Stimulated activated CD8-positive, alpha-beta memory T cell treated with anti-CD3 and anti-CD28 coated beads, Interleukin-2, amount 100 ng/mL, for 1 hour (primary cell): ENCODE measurements at places on chromosomes 7 and 10.

GRCh38 chr10:36515319-36515718 is 610.1 kb upstream of the ANKRD30A start:
- DNase-seq, result no peak

- DNase-seq, result no peak
Measured at GRCh38 chr7:36272567-36273269, 116.9 kb upstream of the ANLN start.

DNA sequence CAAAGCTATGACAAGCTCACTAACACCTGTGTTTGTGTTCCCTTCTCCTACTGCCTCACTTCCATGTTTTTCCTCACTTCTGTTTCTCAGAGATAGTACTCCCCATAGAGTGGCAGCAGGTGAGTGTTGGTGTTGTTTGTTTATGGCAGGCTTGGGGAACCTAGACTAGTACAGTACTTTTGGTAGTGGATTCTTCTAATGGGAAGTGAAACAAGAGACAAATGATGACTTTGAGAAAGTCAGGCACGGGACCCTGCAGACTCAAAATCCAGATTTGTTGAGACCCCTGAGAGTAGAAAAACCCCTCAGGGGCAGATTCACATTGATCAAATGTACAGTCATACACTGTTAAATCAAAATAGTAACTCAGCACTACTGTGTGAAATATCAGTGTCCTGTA is 6.4 kb upstream of the CFAP69 start:
- no peak for DNase-seq

- DNase-seq, result no peak
Measured at GRCh38 chr7:32204361-32205018, 134.3 kb upstream of the PDE1C start.

DNA sequence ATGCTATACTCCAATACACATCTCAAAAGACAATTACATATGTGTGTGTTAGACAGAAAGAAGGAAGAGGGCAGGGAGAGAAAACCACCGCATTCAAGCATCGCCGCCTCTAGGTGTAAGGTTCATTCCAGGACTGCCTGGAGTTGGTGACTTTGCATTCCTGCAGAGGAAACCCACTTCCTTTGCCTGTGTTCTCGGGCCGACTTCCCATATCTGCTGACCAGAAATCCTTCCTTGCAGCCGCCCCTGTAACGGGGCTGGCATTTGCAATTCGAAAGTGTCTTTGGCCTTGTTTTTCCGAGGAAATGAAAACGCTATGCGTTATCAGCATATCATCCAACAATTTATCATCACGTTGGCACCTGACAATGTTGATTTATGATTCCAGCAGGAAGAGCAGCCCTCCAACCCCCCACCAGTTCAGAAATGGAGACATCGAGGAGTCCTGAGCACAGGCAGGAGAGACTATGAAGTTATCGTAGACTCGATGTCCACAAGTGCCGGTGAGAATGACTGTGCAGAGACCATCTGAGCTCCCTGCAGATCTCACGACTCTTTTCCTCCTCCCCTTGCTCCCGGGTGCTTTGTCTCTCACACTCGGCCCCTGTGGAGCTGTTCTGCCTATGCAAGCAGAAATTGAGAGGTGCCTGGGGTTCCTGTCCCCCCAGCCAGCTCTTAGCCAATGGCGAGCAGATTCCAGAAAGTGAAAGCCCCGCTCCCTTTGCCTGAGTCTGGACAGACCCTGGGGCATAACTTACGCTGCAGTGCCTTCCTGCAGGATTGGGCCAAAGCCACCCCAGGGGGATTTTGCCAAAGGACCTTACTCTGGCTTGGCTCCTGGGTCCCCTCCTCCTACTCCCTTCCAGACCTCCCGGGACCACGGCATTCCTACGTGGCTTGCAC is 68.9 kb upstream of the FOXK1 start:
- DNase-seq, result no peak

- no peak for DNase-seq
Measured at GRCh38 chr7:90484706-90485105, 15.3 kb downstream of the PTTG1IP2 start.

DNA sequence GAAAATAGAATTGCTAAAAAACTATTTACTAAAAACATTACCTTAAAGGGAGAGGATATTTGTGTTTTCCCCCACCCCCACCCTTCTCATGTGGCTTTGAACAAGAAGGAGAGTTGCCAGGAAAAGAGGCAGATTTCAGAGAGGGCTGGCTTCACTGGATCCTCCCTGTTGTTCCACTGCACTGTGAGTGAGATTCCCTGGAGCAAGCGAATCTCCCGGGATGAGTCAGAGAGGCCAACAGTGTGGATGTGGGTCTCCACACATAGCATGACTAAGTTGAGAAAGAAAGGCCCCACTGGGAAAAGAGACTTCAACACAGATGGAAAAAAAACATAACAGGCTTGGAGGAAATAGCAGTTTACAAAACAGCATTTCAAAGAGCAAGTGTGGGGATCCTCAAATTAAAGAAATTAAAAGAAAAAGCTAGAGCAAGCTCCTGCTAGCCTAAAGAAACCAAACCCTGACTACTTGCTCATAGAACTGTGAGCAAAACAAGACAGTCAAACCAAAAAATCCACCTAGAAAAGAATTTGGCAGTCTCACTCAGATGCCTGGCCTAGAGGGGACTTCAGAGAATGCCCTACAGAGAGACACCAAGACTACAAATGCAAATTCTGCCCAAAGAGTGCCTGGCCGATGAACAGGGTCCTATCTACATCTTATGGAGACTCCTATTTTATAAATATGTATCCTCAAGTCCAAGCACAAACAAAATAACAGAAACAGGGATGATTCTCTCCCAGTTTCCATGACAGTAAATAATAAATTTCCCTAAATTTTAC is 3.4 kb downstream of the CAV1 start:
- DNase-seq, result no peak

GRCh38 chr10:102752266-102752930 is 8.7 kb downstream of the WBP1L start:
- DNase-seq, result no peak

- DNase-seq, result no peak
Measured at GRCh38 chr10:103278862-103279298, 1.9 kb downstream of the INA start.

- no peak for DNase-seq
Measured at GRCh38 chr7:55052081-55052480, 33.3 kb downstream of the EGFR start.

GRCh38 chr10:10613656-10614244 is 403.9 kb upstream of the CELF2 start:
- no peak for DNase-seq

- no peak for DNase-seq
Measured at GRCh38 chr7:90188281-90188680, 23.3 kb upstream of the STEAP2 start.

DNA sequence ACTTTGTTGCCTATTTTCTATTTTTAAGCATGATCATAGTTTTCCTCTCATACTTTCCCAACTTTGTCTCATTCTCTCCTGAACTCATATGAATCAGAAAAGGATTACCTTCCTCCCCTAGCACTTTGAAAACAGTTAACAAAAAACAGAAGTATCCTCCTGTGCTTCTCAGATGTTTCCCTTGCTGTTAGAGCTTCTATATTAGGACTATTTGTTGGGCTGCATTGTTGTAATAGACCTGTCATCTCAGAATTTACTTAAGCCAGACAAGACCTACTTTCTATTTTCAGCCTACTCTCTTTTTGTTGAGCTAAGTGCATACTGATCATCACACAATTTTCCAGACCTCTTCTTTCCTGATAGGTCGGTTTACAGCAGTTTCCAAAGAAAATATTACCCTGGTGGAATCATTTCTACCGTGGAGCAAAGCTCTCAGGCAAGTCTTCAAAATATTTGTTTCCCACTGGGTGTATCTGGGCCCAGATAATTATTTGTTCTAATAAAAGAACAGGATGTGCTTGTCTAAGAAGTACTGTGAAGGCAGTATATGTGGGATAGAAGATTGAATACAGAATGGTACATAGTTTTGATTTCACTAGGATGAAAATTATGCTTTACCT is 411.9 kb upstream of the KLF6 start:
- DNase-seq, result no peak

DNA sequence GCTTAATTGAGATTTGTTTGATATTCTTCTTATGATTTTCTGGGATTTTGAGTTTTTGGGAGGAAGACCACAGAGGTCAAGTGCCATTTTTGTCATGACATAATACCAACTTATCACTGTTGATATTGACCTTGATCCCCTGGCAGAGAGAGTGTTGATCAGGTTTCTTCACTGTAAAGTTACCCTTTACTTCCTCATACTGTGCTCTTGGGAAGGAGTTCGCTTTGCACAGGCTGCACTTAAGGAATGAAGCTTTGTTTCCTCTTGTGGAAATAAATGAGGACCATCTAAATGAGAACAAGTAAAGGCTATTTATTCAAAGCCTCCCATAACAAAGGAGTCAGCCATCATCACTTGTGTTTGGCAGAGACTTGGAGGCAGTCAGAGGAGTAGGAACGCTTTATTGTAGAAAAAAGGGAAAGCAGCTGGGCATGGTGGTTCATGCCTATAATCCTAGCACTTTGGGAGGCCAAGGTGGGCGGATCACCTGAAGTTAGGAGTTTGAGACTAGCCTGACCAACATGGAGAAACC is 16.1 kb downstream of the ST7 start:
- DNase-seq, result no peak

DNA sequence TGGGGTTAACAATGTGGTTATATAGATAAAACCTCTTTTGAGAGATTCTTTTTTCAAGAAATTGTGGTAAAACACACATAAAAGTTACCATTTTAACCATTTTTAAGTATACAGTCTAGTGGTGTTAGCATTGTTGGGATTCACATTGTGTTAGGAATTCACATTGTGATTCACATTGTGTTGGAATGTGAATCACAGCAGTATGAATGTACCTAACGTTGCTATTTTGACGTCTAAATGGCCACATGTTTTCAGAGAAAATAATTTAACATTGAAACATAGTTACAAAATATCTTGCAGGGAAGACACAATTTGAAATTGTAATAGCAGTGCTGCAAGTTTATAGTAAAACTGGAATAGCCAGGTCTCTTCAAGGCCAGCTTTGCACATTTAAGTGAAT is 129.0 kb downstream of the BICC1 start:
- no peak for DNase-seq

GRCh38 chr10:51846856-51847506 is 147.6 kb upstream of the CSTF2T start:
- no peak for DNase-seq

DNA sequence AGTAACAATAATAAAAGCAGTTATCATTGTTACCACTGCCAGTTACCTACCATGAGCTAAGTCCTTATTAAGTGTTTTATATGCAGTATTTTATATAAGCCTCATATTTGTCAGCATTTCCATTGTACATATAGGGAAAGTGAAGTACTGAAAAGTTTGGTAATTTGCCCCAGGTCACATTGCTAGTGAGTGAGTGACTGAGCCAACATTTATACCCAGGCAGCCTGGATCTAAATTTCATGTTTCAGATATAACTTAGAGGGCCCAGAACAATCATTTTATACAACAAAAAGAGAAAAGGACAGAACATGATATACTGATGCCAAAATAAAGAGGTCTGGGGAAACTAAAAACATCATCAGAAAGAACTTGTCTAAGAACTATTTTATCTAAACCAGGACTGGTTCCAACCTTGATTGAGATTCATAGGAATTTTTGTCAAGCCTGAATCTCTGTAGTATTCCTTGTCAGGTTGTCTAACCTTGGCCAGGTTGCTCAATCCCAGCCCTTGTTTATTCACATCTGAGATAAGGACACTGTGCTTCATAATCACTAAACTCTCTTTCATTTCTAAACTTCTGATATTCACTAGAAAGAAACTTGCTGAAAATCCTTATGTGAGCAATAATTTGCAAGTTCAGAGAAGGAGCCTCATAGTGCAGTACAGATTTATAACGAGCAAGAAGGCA is 308.2 kb downstream of the IPMK start:
- no peak for DNase-seq

GRCh38 chr10:18155321-18155720 is 15.1 kb downstream of the CACNB2 start:
- no peak for DNase-seq

GRCh38 chr7:131620673-131621609 is 64.5 kb upstream of the PODXL start:
- DNase-seq, result no peak

DNA sequence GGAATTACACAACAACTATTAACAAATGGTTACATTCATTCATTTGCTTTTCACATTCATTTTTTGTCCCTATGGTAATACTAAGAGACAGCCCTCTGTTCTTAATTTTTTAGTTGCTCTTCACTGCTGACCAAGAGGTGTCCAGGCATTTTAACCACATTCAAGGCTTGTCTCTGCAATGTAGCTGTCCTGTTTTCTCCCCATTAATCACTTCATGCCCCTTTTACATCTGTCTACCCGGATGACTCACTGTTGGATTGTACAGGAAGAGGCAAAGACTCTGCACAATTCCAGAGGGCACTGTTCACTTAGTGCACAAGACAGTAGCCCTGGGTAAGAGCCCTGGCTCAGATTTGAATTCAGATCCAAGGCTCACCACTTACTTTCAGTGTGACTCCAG is 168.5 kb downstream of the NOC3L start:
- no peak for DNase-seq

DNA sequence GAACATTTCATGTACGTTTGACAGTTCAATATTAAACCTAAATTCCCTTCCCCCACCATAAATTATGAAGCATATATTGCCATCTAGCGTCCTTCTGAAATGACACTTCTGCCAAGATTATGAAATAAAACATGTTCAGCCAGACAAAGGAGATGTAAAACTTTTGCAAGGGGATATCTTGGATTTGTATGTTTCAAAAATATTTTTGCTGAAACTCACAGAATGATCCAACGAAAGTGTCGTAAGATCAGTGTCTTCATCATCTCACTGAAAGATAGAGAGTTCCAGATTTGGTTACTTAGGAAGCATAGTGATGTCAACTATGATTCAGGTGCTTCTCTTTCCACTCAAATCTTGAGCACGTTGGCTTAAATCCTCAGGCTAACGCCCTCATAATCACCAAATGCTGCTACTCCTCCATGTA is 904.3 kb downstream of the XPNPEP1 start:
- no peak for DNase-seq

GRCh38 chr7:123289200-123289599 is 89.4 kb upstream of the SLC13A1 start:
- no peak for DNase-seq

DNA sequence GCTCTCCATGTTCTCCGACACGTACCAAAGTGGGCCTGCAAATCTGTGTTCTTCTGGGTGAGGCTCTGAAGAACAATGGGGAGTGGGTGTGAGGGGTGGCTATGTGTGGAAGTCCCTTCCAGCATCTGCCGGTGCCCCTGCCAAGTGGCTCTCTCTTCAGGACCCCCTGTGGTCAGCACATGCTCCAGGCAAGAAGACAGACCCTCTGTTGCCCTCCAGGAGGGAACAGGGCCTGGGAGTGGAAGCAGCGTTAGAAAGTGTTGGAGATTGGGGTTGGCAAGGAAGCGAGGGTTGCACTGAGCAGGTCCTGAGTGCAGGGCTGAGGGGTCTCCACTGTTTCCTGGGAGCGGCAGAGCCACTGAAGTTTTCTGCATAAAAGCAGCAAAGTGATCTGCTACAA is 60.5 kb downstream of the EMX2 start:
- no peak for DNase-seq

- DNase-seq, result no peak
Measured at GRCh38 chr7:16402091-16402490, 19.2 kb downstream of the CRPPA start.
